ENCODE measurements at places on chromosomes 13 and 19.

DNA sequence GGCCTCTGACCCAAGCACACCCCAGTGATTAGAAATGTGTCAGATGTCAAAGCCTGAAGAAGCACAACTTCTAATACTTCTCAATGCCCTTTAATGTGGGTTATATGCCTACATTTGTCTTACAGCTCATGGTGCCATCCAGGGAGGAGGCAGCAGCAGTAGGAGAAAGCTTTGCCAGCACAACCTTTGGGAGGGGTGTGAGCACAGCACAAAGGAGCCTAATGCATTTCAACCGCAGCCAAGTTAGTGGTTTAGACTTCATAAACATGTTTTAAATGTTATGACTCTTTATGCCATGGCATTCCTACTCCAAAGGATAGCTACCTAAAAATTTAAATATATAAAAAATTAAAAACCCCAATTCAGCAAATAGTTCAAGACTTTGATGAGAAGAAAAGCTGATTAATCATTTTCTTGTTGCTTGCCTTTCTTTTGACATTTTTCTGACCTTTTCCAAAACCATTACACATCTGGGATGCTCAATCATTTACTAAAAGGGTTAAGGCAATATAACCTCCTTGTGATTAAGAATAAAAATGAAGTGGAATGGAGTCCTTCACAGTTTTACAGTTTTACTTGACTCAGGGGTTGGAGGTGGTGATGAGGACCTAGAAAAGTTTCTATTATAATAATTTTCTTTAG is 142.7 kb downstream of the DLEU7 start:
- no peak for DNase-seq

DNA sequence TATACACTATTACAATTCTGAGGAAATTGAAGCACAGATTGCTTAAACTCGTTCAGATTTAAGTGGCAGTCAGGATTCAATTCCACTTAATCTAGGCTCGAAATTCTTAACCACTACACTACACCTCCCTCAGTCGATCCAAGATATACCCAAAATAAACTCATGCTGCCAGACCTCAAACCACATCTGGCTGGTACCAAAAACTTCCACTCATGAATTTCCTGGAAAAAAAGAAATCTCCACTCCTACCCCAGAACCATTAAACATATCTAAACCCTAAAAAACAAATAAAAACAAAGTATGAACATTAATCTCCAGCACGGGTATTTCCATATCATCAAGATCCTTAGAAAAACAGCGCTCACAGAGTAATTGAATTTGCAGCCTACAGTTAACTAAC is 1.1 kb downstream of the ZFP30 start:
- no peak for DNase-seq

GRCh38 chr19:1739960-1740629 is 13.2 kb upstream of the ONECUT3 start:
- DNase-seq: no peak

- DNase-seq: no peak
Observed at GRCh38 chr19:55141696-55142095, 7.3 kb downstream of the TNNT1 start.

- peak; percentile 81 for DNase-seq
Observed at GRCh38 chr19:2567580-2567979, 91.7 kb downstream of the GADD45B start.

Data from left ventricle myocardium superior (tissue), 1 donor.